ENCODE measurements at places on chromosomes 5 and 9.

- no peak for DNase-seq
Observed at GRCh38 chr5:57291894-57292293, 118.0 kb downstream of the GPBP1 start.

DNA sequence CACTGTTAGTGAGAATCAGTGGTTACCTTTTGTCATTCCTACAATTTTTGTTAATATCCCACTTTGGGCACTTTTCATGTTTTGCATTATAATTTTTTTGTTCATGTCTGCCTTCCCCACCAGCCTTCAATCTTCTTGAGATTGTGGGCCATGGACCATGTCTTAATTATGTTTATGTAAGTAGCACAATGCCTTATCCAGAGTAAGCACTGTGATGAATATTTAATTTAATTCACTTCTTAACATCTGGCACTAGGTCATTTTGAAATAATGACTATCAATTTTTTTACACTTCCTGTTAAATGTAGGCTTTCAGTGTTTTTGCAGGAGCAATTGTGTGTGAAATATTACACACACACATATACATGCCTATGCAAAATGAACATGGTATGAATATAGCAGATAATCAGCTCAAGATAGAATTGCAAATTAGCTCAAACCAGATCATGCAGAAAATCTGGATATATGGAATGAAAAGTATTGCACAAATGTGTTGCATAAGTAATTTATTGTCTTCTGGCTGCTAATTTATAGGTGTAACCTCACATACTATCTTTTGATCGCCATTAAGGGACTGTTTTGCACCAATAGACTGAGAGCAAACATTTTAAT is 5.3 kb upstream of the SHOC1 start:
- no peak for DNase-seq

DNA sequence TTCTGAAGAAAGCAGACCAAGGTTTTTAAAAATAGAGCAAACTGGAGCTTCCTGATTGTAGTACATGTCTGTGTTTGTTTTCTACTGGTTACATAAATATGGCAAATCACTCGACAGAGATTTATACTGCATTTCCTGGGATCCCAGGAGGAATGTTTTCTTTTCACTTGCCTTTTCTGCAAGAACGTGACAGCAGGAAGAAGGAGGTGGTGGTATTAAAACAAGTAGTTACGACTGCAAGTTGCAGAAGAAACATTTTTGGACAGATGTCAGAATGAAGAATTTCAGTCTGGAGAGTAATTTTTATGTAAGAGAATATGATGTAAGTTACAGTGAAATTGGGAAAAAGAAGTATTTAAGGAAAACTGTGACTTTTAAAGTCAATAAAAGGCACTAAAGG is 253.7 kb upstream of the NFIL3 start:
- DNase-seq: peak; percentile 59

- DNase-seq: peak; percentile 28
Observed at GRCh38 chr5:67165526-67166459, 30.8 kb downstream of the CD180 start.

DNA sequence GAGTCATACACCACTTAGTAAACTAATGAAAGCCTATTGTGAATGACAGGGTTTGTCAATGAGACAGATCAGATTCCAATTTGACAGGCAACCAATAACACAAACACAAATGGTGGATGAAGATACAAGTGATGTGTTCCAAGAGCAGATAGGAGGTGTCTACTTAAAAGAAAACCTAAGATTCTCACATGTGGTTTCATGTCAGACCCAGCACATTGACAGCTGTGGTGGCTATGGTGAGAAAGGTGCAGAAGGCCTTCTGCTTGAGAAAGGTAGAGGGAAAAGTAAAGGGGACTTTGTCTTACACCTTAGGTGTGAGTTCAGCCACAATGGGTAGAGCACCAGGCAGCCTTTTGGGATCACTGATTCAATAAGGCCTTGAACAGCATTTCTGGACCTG is 11.2 kb downstream of the ANKRD31 start:
- DNase-seq: no peak

- no peak for DNase-seq
Observed at GRCh38 chr9:109440117-109440515, 58.0 kb downstream of the PTPN3 start.

GRCh38 chr9:37904445-37905130 is 661 bp upstream of the SLC25A51 start:
- DNase-seq: no peak

GRCh38 chr5:163569284-163569683 is 63.9 kb downstream of the MAT2B start:
- no peak for DNase-seq

- DNase-seq: no peak
Observed at GRCh38 chr9:20197976-20198685, 409.3 kb upstream of the SLC24A2 start.

GRCh38 chr5:61649231-61649630 is 317.2 kb downstream of the ZSWIM6 start:
- DNase-seq: no peak

GRCh38 chr9:92612292-92612691 is 57.6 kb downstream of the IPPK start:
- no peak for DNase-seq

Data from AG09309 (cell line).